ENCODE measurements at places on chromosomes 3 and 15.

GRCh38 chr3:23213813-23214212 is 10.7 kb downstream of the UBE2E2 start:
- DNase-seq, result no peak

DNA sequence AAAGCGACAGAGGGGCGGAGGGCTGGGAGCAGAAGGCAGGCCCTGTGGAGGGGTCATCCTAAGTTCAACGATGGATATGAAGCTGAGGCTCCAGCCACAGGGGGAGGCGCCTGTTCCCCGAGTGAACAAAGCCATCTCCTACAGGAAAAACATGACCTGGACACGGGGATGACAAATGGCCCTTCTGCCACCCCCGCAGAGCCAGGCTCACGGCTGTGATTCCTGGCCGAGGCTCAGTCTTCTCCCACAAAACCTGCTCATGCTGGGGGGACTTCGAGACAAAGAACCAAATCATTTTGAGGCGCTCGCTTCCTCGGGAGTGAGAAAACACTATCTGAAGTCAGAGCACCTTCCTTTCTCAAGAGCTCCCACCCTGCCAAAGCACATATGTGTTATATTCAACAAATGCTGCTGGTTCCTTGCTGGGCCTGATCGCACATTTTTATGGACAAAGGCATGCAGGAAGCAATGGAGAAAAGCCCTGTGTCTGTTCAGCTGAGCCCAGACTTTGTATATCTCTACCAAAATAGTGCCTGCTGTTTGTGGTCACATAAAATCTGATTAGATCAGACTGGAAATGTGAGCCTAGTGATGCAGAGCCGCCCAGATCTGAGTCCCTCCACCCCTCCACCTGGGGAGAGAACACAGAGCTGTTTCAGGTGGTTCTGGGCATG is 5.6 kb downstream of the RBP1 start:
- DNase-seq, result peak; percentile 86

DNA sequence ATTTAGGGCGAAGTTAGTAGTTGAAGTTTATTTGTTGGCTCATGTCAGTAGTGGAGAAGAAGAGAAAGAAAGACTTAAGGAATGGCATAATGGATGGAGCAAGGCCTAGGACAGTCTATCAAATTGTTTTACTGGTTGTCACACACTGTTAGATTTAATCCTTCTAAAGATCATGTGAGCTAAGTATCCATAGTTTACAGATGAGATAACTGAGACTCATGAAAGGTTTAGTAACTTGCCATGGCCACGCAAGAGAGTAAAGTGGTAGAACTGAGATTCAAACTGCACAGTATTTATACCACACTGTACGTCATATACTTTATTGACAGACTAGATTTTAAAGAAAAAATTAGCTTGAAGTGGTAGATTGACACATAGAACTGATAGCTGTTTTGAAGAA is 11.4 kb downstream of the SPRED1 start:
- no peak for DNase-seq

DNA sequence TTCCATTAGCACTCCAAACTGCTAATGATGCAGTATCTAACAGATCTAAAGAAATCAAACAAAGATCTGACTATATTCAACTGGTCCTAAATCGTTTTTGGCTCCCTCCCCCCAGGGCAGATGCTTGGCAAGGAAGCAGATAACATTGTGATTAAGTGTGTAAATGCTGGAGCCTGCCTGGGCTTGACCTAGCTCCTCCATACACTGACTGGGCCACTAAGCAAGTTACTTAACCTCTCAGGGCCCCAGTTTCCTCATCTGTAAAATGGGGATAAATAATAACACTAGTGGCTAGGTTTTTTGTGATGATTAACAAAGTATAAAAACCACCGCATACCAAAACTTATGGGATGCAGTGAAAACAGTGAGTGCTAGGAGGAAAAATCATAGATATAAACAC is 9.2 kb downstream of the EID1 start:
- DNase-seq, result no peak

Measured in lung (tissue), 17 donors.